Fibroblast of upper back skin (primary cell): ENCODE measurements at places on chromosomes 7 and 10.

GRCh38 chr10:79400146-79401004 is 45.0 kb downstream of the ZCCHC24 start:
- no peak for DNase-seq

GRCh38 chr10:79319115-79319771 is 28.0 kb upstream of the PPIF start:
- DNase-seq: no peak

DNA sequence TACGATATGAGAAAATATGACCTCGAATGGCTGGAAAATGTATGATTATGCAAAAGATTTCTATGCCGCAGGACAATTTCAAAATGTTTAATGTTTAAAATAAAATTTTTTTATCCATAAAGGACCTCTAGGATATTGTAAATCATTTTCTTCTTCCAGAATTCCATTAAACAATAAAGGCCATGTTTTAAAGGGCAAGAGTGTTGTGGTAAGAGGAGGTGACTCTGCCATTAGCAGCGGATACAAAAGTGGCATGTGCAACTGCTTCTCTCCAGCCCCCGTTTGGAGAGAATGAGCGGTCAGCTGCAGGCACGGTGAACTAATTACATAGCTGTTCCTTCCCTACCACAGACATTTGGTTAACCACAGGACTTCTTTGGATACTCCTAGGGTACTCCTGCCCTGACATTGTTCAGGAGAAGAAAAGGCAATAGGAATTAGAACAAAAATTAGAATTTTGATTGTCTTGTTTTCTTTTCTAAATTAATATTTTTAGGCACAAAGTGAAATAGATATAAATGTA is 63.8 kb downstream of the HBP1 start:
- DNase-seq: peak; percentile 79

DNA sequence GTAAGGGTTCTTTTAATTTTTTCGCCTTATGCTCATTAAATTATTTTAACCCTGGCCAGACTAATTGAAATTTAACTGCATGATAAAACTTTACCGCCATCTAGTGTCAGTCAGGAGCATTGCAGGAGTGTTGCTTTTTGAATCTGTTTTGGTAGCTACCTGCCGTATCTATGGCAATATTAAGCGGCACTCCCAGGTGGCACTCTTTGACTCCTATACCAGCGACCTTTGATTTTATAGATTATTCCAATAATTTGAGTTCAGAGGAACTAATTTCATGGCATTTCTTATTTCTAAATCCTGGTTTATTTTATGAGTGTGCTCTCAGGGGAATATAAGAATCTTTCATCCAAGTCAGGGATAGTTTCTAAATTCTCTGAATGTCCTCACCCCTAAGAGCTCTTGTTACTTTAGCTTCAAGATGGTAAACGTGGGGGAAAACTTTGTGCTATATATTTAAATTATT is 198.9 kb downstream of the REEP3 start:
- DNase-seq: peak; percentile 49
